Stimulated activated naive CD4-positive, alpha-beta T cell (primary cell): ENCODE measurements at places on chromosomes 4 and X.

DNA sequence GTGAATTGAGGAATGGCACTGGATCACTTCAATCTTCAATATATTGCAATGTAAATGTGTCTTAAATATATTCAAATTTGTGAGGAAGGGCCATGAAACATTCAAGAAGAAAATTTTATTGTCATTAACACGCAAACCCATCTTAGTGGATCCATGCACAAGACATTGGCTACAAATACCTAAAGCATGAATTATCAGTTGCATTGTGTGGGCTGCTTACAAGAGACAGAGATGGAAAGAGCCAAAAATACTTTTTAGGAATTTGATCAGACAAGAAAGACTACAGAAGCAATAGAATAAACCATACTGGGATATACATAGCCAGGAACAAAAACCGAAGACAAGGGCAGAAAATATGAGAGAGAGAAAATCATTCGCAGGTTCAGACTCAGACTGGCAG, 616.2 kb upstream of the GRIA3 start:
- DNase-seq, result no peak

DNA sequence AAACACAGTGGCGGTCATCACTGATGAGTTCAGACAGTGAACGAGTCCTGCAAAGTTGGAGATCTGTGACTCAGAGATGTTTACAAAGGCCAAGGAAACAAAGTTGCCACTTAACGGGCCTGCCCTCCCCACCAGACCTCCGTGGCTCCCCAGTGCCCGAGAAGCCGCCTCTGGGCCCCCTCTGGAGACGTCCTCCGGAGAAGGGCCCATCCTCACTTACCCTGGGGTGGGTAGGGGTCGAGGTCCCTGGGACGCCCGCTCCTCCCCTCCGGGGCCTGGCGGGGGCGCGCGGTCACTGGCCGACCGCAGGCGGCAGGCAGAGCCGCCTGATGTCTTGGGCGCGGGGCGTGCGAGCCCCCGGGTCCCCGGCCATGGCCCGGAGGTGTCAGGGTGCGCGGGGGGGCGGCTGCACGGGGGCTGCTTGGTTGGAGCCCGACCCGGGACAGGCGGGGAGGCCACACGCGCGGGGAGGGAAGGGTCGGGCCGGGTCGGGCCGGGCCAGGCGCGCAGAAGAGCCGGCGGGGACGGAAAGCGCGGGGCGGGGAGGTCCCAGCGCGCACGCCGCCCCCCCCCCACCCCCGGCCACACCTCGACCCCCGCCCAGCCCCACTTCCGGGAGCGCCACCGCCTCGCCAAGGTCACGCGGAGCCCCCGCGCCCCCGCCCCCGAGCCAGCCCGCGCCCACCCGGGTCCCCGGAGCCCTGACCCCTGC, 529 bp downstream of the DHRSX start:
- no peak for DNase-seq

DNA sequence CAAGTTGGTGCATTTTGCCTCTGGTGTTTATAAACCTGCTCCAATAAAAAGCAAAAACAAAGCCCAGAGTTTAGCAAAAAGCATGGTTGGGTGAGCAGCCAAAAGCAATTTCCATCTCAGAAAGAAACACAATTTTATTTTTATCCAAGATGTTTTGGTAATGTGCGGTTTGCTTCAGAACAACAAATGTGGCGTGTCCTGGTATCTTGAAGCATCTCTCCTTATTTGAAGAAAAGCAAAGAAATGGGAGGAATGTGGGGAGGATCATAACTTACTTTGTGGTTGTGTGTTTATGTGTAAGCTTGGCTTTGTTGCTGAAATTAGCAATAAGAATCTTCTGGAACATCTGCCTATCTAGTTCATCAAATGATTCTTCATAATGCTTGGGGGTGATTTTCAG, 88.3 kb upstream of the DDX3X start:
- DNase-seq, result no peak

- DNase-seq, result no peak
These were observed 23.0 kb upstream of the FGF5 start for GRCh38 chr4:80243274-80244018.

- no peak for DNase-seq
These were observed 81.7 kb downstream of the EGF start for GRCh38 chr4:109994415-109994827.

DNA sequence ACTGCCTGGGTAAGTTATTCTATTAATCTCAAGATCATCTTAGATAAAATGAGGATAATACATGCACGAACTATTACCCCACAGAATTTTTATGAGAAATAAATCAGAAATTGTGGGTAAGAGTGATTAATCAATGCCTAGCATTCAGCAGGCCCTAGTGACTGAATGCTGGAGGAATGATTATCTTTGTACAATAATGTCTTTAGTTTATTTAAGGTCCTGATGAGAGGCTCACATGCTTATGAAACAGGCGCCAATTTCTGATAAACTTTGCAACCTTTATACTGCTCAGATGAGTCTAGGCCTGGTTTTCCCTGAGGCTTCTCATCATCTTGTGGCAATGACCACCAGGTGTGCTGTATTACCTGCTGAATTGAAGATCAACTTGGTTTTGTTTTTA, 27.8 kb upstream of the BMP2K start:
- no peak for DNase-seq

GRCh38 chr4:106277140-106277675, 38.8 kb downstream of the TBCK start:
- no peak for DNase-seq

GRCh38 chr4:7463566-7464258, 29.0 kb upstream of the PSAPL1 start:
- no peak for DNase-seq

GRCh38 chr4:90137555-90137954, 10.4 kb downstream of the CCSER1 start:
- no peak for DNase-seq

GRCh38 chrX:95893636-95894035, 791.0 kb upstream of the DIAPH2 start:
- DNase-seq, result no peak

DNA sequence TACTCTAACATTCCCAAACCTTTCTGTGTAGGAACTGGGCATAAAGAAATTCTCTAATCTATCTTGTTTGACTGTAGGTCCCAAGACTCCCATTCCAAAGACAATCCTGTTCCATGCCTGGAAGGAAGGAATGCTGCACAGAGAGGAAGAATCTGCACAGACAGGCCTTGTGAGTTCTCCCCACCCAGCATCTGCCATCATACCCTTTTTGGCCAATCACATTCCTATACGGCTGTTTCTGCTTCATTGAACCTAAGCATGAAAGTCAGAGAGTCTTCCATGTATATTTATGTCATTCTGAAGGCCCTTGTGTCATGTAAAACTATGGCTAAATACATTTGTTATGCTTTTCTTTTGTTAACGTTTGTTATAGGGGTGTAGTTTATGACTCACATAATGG, 667.7 kb upstream of the IGFBP7 start:
- DNase-seq, result no peak

DNA sequence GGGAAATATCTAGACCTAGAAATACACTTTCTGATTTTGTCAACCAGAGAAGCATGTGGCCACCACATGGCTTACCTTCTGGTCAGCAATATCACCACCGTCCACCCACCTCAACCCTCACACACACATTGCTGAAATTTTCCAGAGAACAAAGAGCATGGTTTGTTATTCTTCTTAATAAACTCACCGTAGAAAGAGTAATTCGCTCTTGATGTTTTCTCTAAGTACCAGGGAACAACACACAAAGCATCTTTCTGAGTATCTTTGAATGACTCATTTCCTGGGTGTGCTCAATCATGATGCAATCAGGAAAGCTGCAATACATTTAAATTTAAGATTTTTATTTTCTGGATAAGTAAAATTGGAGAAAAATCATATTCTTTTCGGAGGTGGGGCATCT, 24.7 kb upstream of the LRAT start:
- DNase-seq, result no peak

DNA sequence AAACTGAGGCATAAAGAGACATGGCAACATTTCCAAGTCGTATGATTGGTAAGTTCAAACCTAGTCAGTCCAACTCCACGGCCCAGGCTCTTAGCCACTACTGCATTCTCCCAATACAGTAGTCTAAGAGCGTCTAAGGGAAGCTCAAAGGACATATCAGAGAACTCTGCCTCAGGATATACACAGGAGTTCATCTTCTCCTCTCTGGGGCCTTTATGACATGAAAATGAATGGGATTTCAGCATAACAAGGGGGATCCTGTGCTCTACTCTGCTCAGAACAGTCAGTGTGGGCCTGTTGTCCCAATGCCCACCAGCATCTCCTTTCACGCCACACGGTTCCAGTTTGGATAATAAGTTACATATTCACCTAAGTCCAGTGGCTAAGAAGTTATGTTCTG, 4.2 kb downstream of the GASK1B start:
- no peak for DNase-seq

- DNase-seq, result no peak
These were observed 582.3 kb downstream of the KCNIP4 start for GRCh38 chr4:21366312-21366711.

DNA sequence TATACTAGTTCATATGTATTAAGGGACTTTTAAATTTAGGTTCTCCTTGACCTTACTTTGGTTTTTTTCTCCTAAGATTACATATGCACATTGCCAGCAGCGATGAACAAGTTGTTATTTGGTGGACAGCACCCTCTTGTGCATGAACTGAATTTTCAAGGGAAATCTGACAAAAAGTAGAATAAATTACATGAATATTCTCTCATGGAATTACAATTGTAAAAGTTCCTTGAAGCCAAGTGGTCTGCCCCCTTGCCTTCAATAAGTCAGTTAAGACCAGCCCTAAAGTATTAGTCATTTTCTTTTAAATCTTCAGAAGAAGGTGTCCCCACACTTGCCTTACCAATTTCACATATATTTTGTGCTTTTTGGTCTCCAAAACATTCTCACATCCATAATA, 30.7 kb upstream of the SMARCA5 start:
- DNase-seq, result no peak

GRCh38 chr4:90476019-90476418, 348.8 kb downstream of the CCSER1 start:
- no peak for DNase-seq

GRCh38 chr4:27176400-27176799, 315.8 kb downstream of the STIM2 start:
- DNase-seq, result no peak

- DNase-seq, result no peak
These were observed 39.6 kb downstream of the NUDT11 start for GRCh38 chrX:51456814-51457213.

DNA sequence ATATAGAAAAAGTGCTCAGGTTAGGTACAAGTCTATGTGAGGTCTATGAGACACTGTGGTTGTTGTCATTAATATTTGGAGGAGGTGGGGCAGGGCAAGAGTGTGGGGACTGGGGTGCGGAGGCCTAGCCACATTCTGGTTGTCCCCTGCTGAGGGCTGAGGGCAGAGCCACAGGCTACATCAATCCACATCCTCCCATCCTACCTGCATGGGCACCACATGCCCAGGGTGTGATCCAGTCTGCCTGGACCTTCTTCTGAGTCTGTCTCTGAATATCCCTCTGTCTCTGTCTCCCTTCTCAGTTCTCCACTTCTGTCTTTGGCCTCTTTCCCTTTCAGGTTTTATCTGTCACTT, 1.2 kb upstream of the GATA1 start:
- DNase-seq, result no peak

DNA sequence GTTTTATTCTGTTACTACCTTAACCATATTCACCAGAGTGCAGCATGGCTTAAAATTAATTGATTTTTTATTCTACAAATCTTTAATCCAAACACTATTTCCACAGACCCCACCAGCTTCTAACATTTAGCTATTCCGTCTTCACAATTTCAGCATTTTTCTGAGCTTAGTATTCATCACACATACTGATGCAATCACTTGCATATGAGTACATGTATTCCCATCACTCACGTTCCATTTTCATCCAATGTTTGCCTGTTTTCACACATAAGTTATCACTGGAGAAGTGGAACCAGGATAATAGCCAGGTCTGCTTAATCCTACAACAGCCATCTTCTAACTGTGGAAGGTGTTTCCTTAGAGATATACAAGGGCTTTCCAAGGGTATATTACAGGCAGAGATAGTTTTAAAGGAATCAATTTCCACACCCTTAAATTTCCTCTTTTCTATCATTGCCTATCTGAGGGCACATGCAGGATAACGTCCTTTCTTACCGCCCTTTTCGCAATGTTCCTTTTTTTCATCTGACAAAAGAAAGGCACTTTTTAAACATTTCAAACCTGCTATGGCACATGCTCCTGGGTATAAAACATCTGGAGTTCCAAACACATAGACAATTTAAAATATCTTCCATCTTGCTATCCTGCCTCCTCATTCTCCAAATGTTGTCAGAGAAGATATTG, 115.8 kb downstream of the CORIN start:
- no peak for DNase-seq
